ENCODE measurements at places on chromosomes 3 and 15. TPM values are rescaled to one million over a fixed set of nuclear protein-coding genes. Genes with fewer than 3 reads are reported as not detected.

MITF gene
- total RNA-seq: 8.7 TPM

DNA sequence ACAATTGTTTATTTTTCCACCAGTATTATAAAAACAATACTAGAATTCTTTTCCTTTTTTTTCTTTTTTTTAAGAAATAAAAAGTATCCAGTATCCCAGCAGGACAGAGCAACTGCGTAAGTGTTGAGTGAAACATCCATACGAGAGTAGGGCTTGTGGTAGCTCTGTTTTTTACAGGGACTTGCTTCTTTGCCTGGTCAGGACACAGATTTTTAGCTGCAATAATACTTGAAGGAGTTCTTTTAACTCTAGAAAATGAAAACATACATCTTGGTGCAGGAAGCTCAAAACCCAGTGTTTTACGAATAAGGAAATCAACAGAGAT lies 297.7 kb upstream of the NR2E3 start:
- H3K4me1 ChIP-seq: peaks cover 55% of the 10 kb centered on the region
- no peak for DNase-seq
- H3K4me3 ChIP-seq: peak overlapping the region; percentile 8
- no peak overlapping the region for H3K27ac ChIP-seq
- H3K36me3 ChIP-seq: no peaks in the 10 kb centered on the region

DNA sequence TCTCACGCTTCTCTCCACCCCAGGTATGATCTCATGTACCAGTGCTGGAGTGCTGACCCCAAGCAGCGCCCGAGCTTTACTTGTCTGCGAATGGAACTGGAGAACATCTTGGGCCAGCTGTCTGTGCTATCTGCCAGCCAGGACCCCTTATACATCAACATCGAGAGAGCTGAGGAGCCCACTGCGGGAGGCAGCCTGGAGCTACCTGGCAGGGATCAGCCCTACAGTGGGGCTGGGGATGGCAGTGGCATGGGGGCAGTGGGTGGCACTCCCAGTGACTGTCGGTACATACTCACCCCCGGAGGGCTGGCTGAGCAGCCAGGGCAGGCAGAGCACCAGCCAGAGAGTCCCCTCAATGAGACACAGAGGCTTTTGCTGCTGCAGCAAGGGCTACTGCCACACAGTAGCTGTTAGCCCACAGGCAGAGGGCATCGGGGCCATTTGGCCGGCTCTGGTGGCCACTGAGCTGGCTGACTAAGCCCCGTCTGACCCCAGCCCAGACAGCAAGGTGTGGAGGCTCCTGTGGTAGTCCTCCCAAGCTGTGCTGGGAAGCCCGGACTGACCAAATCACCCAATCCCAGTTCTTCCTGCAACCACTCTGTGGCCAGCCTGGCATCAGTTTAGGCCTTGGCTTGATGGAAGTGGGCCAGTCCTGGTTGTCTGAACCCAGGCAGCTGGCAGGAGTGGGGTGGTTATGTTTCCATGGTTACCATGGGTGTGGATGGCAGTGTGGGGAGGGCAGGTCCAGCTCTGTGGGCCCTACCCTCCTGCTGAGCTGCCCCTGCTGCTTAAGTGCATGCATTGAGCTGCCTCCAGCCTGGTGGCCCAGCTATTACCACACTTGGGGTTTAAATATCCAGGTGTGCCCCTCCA lies 19.1 kb downstream of the TYRO3 start:
- peaks cover 7% of the 10 kb centered on the region for H3K36me3 ChIP-seq
- no peak overlapping the region for H3K27ac ChIP-seq
- H3K27me3 ChIP-seq: no peaks in the 10 kb centered on the region
- no peak overlapping the region for H3K4me3 ChIP-seq
- H3K4me1 ChIP-seq: peaks cover 5% of the 10 kb centered on the region

NDUFAF3 gene
- total RNA-seq: 67.0 TPM

CCDC54 gene
- total RNA-seq: not detected

DNA sequence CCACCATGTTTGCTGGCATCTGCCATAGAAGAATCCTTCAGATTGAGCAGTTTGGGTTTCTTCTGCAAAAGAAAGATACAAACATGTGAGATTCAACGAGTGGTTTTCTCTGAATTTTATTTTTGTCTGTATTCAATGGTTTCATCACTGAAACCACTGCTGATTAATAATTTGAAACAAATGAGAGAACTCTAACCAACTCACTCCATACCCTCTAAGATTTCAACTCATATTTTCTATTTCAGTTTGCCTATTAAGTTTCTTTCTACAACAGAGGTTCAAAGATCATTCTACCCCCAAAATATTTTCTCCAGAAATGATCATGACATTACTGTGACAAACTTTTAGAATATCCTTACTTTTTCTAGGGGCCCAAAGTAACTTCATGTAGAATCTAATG lies 38.7 kb upstream of the MAN2C1 start:
- H3K36me3 ChIP-seq: peaks cover 40% of the 10 kb centered on the region
- H3K27me3 ChIP-seq: no peaks in the 10 kb centered on the region
- no peak overlapping the region for H3K27ac ChIP-seq
- no peaks in the 10 kb centered on the region for H3K4me1 ChIP-seq
- no peak overlapping the region for H3K4me3 ChIP-seq
- DNase-seq: no peak

SCAANT1 gene
- not detected for total RNA-seq

DNA sequence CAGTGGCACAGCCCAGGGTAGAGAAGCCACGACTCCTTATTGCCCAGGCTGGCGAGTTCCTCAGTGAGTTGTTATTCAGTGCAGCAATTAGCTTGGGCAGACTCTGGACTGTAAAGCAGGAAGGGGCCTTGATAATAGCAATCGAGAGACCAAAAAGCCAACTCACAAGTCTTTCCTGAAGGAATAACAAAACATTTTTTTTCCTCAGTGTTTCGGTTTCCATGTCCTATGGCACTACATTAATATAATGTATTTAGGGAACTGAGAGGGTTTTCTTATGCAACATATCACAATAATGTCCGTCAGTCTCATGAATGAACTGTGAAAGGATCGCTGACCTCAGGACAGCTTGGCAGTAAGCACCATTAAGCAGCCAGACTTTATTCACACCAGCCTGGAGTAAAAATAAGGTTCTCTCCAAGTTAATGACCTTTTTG lies 248.9 kb upstream of the TBL1XR1 start:
- no peaks in the 10 kb centered on the region for H3K27me3 ChIP-seq
- H3K4me1 ChIP-seq: peaks cover 30% of the 10 kb centered on the region
- H3K4me3 ChIP-seq: no peak overlapping the region
- no peak overlapping the region for H3K27ac ChIP-seq

DNA sequence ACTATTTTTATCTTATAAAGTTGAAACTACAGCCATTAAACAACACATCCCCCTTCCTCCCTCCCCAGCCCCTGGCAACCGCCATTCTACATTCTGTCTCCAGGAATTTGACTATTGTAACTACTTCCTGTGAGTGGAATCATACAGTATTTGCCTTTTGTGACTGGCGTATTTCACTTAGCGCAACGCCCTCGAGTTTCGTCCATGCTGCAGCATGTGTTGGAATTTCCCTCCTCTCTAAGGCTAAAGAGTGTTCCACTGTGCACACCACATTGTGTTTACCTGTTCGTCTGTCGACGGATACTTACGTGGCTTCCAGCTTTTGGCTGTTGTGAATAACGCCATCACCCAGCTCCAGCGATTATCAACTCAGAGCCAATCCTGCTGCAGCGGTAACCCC lies 52.0 kb upstream of the DLG1 start:
- no peak for DNase-seq
- H3K4me3 ChIP-seq: no peak overlapping the region
- peaks cover 31% of the 10 kb centered on the region for H3K4me1 ChIP-seq

- no peak overlapping the region for H3K4me3 ChIP-seq
- H3K27me3 ChIP-seq: no peaks in the 10 kb centered on the region
- peaks cover 3% of the 10 kb centered on the region for H3K36me3 ChIP-seq
- no peak for DNase-seq
Observed at GRCh38 chr3:33149342-33149741, 35.5 kb downstream of the CRTAP start.

TGM4 gene
- total RNA-seq: not detected

DNA sequence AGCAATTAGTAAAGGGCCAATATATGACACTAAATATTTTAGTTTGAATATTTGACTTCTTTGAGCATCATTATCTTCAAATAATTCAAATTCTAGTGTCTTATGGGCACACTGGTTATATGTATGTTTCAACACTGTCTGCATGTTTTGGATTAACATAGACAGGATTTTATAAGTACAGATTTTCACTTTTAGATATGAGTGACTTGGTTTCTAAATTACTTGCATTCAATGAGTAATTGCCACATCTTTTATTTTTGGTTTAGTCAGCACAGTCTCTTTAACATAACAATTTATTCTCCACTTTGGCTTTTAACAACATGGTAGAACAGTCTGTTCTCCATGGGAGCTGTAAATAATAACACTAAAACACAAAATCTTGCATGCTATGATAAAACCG lies 674.8 kb downstream of the TBL1XR1 start:
- no peaks in the 10 kb centered on the region for H3K27me3 ChIP-seq
- H3K36me3 ChIP-seq: no peaks in the 10 kb centered on the region

GRCh38 chr3:141972399-141972798 lies 96.0 kb downstream of the ATP1B3 start:
- peaks cover 38% of the 10 kb centered on the region for H3K36me3 ChIP-seq
- H3K27me3 ChIP-seq: no peaks in the 10 kb centered on the region
- DNase-seq: no peak

DNA sequence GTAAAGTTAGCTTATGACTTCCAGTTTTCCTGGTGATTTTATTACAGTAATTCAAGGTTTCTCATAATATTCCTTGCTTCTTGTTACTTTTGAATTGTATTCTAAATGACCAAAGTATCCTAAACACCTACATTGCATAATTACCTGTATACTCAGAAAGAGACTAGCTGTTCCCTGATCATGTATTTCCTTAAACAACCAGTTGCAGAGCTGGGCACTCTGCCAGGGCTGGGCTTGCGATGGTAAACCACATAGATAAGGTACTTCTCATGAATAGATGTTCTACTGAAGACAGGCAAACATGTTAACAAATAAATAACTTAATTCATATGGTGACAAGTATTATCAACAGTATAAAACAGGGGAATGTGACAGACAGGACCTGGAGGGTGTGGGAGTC lies 142.3 kb upstream of the WNT5A start:
- peaks cover 33% of the 10 kb centered on the region for H3K27me3 ChIP-seq
- no peak overlapping the region for H3K4me3 ChIP-seq
- no peak for DNase-seq
- H3K27ac ChIP-seq: no peak overlapping the region

WDR5B gene
- total RNA-seq: 6.2 TPM

- H3K27ac ChIP-seq: no peak overlapping the region
- peaks cover 10% of the 10 kb centered on the region for H3K4me1 ChIP-seq
- no peak overlapping the region for H3K4me3 ChIP-seq
- DNase-seq: no peak
- H3K36me3 ChIP-seq: peaks cover 18% of the 10 kb centered on the region
Observed at GRCh38 chr3:136928240-136928639, 29.5 kb upstream of the IL20RB start.

GRCh38 chr3:153614563-153614962 lies 452.5 kb downstream of the RAP2B start:
- H3K36me3 ChIP-seq: no peaks in the 10 kb centered on the region
- no peaks in the 10 kb centered on the region for H3K4me1 ChIP-seq
- peak overlapping the region; percentile 60 for H3K27ac ChIP-seq
- H3K4me3 ChIP-seq: no peak overlapping the region
- DNase-seq: no peak

GRCh38 chr3:128813097-128813496 lies 66.3 kb upstream of the ACAD9 start:
- H3K27me3 ChIP-seq: no peaks in the 10 kb centered on the region
- DNase-seq: no peak
- no peak overlapping the region for H3K27ac ChIP-seq
- H3K4me3 ChIP-seq: no peak overlapping the region
- H3K36me3 ChIP-seq: peaks cover 40% of the 10 kb centered on the region

ATP8B4 gene
- total RNA-seq: 10.3 TPM

GRCh38 chr3:34180532-34180931 lies 382.1 kb downstream of the PDCD6IP start:
- peaks cover 8% of the 10 kb centered on the region for H3K4me1 ChIP-seq
- H3K36me3 ChIP-seq: no peaks in the 10 kb centered on the region
- no peak overlapping the region for H3K4me3 ChIP-seq
- no peak overlapping the region for H3K27ac ChIP-seq
- peaks cover 3% of the 10 kb centered on the region for H3K27me3 ChIP-seq
- no peak for DNase-seq

ADCY5 gene
- total RNA-seq: 9.1 TPM

DUSP7 gene
- 11.9 TPM for total RNA-seq

DNA sequence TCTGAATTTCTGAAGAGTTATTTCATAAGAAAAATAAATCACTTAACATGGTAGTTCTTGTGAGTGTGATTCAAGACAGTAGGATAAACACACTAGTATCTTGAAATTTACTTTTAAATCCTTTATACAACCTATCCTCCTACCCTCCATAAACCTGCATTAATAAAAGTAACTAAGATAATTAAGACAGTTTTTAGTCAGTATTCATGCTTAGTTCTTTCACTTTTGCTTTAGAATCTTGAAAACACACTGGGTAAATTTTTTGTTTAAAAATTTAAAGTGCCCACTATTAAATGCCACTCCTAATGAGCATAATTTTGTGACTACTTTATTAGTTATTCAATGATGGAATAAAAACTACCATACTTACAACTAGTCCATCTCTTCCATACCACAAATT lies 28.8 kb downstream of the GOLIM4 start:
- no peaks in the 10 kb centered on the region for H3K27me3 ChIP-seq
- DNase-seq: no peak
- H3K4me1 ChIP-seq: peaks cover 40% of the 10 kb centered on the region
- H3K27ac ChIP-seq: no peak overlapping the region

DNA sequence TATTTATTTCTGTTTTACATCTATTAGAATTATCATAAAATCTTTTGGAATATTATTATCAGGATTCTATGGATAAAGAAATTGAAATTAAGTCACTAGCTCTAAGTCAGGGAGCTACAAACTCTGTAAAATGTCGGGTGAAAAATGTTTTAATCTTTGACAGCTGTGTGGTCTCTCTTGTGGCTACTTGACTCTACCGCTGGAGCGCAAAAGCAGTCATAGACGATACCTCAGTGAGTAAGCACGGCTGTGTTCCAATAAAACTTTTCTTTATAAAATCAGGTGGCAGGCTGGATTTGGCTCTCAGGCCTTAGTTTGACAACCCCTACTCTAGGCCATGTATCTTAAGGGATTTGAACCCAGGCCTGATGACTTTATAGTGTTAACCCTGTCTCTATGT lies 88.5 kb upstream of the PFN2 start:
- H3K4me1 ChIP-seq: peaks cover 24% of the 10 kb centered on the region
- no peak for DNase-seq
- H3K27me3 ChIP-seq: peaks cover 9% of the 10 kb centered on the region
- H3K4me3 ChIP-seq: no peak overlapping the region
- H3K27ac ChIP-seq: no peak overlapping the region

B3GNT5 gene
- total RNA-seq: 37.0 TPM

DNA sequence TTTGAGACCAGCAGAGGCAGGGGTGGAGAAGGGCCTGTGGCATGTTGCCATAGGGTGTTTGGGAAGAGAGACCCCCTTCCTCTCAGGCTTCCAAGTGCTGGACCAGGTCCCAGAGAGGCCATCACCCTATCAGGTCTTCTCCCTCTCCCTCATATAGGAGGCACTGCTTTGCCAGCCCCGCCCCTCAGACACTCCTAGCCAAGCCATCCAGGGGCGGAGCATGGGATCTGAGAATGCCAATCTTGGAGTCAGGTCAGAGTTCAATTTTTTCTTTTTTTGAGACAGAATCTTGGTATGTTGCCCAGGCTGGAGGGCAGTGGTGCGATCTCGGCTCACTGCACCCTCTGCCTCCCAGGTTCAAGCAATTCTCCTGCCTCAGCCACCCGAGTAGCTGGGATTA lies 32.7 kb downstream of the CRABP1 start:
- peaks cover 24% of the 10 kb centered on the region for H3K4me1 ChIP-seq
- H3K4me3 ChIP-seq: no peak overlapping the region
- H3K36me3 ChIP-seq: no peaks in the 10 kb centered on the region
- no peak for DNase-seq
